ENCODE measurements at places on chromosomes 2 and 18. TPM values are rescaled to one million over a fixed set of nuclear protein-coding genes. Genes with fewer than 3 reads are reported as not detected.

The ANKRD39 gene
- 42.4 TPM for total RNA-seq

The CD8B2 gene
- total RNA-seq = 0.21 TPM

The ERFE gene
- total RNA-seq = 0.91 TPM

The UPP2 gene
- total RNA-seq = not detected

The NCKAP5 gene
- total RNA-seq = not detected

The CNTNAP5 gene
- total RNA-seq = not detected

The ANKRD44 gene
- 78.3 TPM for total RNA-seq

The SERPINB8 gene
- 22.6 TPM for total RNA-seq

DNA sequence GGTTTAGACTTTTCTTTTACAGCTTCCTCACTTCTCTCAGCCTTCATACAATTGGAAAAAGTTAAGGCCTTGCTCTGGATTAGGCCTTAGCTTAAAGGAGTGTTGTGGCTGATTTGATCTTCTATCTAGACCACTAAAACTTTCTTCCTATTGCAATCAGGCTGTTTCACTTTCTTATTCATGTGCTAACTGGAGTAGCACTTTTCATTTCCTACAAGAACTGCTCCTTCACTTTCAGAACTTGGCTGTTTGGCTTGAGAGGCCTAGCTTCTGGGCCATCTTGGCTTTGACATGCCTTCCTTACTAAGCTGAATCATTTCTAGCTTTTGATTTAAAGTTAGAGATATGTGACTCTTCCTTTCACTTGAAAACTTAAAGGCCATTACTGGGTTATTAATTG, 114.3 kb downstream of the ARHGEF4 start:
- DNase-seq = no peak

- no peak for DNase-seq
Measured at GRCh38 chr18:8998481-8999217, 103.8 kb upstream of the NDUFV2 start.

- DNase-seq = no peak
Measured at GRCh38 chr2:207332480-207333212, 166.9 kb upstream of the KLF7 start.

GRCh38 chr18:9082711-9083510, 19.6 kb upstream of the NDUFV2 start:
- peak; percentile 33 for DNase-seq

DNA sequence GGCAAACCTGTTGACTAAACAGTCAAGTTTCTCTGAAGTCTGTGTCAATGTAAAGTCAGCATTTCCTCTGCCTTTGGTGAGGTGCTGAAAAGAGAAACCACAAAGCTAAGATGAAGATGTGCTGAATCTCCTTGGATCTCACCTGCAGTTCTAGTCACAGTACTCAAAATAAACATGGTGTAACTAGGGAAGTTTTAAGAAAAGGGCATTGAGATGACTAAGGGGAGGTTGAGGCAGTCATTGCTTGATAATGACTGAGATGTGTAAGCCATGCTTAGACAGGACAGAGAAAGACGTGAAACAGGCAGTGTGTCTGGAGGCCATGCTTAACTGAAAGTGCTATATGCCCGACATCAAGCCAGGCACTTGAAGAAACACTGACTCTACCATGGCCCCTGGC, 1010.0 kb upstream of the CELF4 start:
- DNase-seq = no peak

DNA sequence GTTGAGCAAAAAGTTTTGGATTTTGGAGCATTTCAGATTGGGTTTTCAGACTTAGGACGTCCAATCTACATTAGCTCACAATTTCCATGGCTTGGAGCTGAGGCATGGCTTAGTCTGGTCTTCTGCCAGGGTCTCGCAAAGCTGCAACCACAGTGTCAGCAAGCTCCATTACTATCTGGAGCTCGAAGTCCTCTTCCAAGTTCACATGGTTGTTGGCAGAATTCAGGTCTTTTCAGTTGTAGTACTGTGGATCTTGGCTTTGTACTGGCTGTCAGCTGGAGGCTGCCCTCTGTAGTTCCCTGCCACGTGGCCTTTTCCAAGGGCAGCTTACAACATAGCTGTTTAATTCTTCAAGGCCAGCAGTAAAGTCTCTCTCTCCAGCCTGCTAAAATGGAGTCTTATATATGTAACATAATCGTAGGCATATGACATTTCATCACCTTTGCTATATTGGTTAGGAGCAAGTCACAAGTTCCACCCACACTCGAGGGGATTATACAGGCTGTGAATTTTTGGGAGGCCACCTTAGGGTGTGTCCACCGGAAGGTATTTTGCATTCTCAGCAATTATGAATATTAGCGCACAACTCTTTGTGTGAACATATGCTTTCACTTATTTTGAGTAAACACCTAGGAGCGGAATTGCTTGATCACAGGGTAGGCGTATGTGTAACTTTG, 41.5 kb upstream of the EPC2 start:
- DNase-seq = no peak

DNA sequence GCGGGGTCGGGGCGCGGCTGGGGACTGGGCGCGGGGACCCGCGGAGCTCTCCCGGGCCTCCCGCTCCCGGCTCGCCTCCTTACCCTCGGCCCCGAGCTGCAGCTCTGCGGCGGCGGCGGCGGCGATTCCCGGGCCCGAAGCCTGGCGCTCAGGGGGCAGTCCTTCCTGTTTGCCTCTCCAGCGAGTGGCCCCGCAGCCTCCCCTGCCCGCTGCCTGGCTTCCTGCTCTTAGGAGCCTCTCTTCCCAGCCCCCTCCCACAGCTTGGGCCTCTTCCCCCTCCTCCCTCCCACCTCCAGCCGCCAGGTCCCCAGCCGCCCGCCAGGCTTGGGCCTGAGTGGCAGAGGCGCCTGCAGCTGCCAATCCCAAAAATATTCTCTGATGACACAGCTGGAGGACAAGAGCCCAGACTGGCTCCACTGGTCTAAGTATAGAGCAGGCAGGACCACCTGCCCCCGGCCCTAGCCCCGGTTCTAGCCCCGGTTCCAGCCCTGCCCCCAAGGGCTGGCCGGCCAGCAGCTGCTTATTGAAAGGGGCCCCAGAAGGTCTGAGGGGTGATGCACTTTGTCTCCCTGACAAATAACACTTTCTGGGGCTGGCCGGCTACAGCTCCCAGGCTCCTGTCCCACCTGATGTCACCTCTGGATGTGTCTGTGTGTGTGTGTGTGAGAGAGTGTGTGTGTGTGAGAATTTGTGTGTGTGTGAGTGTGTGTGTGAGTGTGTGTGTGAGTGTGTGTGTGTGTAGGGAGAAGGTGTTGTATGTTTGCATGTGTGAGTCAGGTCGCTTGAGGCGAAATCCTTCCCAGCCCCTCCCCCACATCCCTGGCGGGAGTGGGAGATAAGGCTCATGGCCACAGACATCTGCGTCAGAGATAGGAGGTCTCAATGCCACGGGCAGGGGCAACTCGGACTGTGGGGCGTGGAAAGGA, at the start of gene OBSL1:
OBSL1 (minus strand) TSS at position 229 of the 926 bp plus-strand sequence. CDS start 307 bp downstream, outside the sequence.
- DNase-seq = no peak

DNA sequence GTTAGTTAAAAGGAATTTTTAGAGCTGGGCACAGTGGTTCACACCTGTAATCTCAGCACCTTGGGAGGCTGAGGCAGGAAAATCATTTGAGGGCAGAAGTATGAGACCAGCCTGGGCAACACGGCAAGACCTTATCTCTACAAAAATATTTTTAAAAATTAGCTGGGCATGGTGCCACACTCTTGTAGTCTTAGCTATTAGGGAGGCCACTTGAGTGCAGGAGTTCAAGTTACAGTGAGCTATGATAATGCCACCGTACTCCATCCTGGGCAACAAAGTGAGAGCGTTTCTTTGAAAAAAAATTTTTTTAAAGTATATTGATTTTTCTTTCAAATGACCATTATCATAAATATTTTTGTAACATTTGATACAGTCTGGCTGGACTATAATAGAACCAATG, 93.6 kb upstream of the FAM117B start:
- DNase-seq = no peak

GRCh38 chr2:163465440-163465839, 270.4 kb downstream of the FIGN start:
- no peak for DNase-seq

GRCh38 chr18:79664525-79665125, 15.0 kb upstream of the CTDP1 start:
- no peak for DNase-seq

DNA sequence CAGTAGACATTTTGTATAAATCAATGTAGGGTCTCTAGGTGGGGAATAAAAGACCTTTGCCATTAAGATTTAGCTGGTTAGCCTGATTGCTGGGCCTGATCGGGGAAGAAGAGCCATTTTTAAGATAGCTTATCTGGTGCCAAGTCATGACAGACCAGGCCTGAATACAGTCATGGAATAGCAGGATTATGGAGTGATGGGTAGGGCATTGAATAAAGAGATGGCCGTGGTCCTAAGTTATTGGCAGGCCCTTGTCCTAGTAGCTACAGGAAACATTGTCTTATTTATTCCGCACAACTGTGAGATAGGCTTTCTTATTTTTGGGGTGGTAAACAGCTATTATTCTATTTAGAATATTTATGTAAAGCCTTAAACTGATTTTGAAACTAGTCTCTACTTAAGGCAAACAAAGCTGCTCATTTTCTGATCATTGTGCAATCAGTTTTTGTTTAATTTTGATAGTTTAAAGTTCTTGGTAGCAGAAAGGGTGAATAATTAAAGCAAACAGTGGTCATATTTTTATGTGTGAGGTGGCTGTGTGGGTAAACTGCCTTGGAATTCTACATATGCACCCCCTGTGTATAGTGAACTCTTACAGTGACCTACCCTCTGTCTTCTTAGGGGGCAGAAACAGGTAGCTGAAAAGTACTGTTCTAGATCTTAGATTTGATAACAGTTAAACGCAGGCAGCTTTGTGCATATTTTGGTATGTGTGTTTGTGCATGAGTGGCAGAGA, 22.6 kb downstream of the ZNF236 start:
- DNase-seq = no peak

GRCh38 chr18:61980355-61980754, 87.5 kb upstream of the RNF152 start:
- DNase-seq = no peak

DNA sequence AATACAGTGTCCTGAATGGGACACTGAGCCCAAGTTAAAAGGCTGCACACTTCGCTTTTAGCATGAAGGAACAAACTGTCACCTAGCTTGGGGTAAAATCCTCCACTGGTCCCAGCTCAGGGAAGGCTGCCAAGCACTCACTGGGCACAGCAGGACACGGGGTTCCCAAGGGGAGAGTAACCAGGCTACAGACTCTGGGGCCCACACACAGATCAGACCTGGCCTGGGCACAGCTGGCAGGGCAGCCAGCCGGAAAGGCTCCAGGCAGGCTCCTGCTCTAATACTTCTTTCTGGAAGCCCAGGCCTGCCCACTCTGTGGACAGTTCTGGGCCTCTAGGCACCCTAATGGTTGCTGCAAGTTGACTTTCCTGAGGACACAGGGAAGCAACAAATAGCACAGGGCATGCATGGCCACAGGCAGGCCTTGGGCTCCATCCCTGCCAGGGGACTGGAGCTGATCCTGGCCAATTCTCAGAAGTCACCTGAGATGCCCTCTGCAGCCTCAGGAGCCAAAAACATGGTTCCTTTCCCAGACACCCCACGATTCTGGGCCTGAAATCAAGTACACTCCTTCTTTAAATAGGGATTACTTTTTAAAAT, 18.7 kb upstream of the SULT1C3 start:
- DNase-seq = no peak

DNA sequence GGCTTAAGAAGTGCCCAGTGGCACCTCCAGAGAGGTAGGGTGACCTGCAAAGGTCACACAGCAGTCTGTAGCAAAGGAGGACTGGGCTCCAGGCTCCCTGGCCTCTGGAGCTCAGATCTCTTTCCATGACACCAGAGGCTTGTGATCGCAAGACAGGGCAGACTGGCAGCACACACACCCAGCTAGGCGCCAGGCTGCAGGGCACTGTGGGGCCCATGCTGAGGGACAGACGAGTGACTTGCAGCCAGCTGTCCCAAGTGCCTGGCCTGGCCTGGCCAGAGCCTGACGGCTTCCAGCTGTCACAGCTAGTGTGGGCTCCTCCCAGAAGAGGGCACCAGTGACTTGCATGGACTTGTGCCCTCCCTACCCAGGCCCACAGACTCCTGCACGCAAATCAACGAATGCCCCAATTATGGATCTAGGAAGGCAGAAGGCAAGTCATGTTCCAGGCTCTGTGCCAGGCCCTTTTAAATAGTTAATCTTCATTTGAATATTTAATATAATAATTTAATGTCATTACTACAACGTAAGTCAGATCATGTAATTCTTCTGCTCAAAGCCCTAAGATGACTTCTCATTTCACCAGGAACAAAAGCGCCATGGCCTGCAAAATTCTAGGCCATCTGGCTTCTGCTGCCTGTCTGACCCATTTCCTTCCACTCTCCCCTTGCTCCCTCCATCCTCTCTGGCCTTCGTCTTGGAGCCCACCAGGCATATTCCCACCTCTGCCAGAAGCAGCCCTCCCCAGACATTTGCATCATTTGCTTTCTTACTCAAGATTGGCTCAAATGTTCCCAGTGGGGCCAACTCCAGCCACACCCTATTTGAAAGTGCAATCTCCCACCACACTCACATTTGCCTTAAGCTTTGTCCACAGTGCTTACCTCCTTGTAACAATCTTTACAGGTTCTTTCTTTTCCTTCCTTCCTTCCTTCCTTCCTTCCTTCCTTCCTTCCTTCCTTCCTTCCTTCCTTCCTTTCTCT, 3.7 kb upstream of the SPEG start:
- DNase-seq = no peak

DNA sequence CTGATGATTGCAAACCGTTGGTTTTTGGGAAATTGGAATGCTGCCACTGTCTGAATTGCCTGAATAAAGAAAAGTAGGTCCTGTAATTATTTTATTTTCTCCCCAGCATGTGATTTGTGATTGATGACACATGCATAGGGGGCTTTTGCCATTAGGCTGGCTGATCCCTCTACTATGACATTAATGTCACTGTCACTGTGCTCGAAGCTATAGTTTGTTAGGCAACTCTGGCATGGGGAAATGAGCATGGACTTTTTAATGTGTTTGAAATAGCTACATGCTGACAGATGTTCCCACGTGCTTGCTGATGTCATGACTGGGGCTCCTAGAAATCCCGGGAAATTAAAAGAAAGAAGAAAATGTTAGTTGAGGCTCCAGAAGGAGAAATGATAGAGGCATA, 99.1 kb downstream of the HRH4 start:
- no peak for DNase-seq

Data from activated T-cell treated with anti-CD3 and anti-CD28 coated beads, Interleukin-2, amount 50 U/mL, for 4 hours (primary cell).